ENCODE measurements at places on chromosomes 2 and 18. TPM values are rescaled to one million over a fixed set of nuclear protein-coding genes. Genes with fewer than 3 reads are reported as not detected.

PTCD3 gene
- total RNA-seq, result 72.7 TPM

LYPD6 gene
- 1.7 TPM for total RNA-seq

RUFY4 gene
- total RNA-seq, result not detected

CAPN13 gene
- not detected for total RNA-seq

KIAA2012 gene
- not detected for total RNA-seq

FAM124B gene
- 0.21 TPM for total RNA-seq

ZNF385B gene
- total RNA-seq, result not detected

HAAO gene
- not detected for total RNA-seq

HTR2B gene
- not detected for total RNA-seq

SLC23A3 gene
- total RNA-seq, result 0.43 TPM

ARMC9 gene
- total RNA-seq, result 11.3 TPM

TSPYL6 gene
- total RNA-seq, result not detected

HOXD11 gene
- total RNA-seq, result 0.96 TPM

TFCP2L1 gene
- total RNA-seq, result 18.5 TPM

INO80D gene
- total RNA-seq, result 6.0 TPM

DNAJC5G gene
- total RNA-seq, result not detected

KIF1A gene
- not detected for total RNA-seq

MEIS1 gene
- 26.4 TPM for total RNA-seq

NOSTRIN gene
- total RNA-seq, result 0.72 TPM

FLACC1 gene
- total RNA-seq, result not detected

IL36A gene
- 3.0 TPM for total RNA-seq

ING5 gene
- 16.4 TPM for total RNA-seq

SLC38A11 gene
- total RNA-seq, result not detected

TUBA3D gene
- not detected for total RNA-seq

RTP5 gene
- total RNA-seq, result not detected

ADD2 gene
- total RNA-seq, result not detected

SPATA3 gene
- not detected for total RNA-seq

TXNDC2 gene
- not detected for total RNA-seq

NR4A2 gene
- total RNA-seq, result 0.43 TPM

PDE1A gene
- total RNA-seq, result 0.64 TPM

VIT gene
- not detected for total RNA-seq
